ENCODE measurements at places on chromosomes 11 and 22.

GRCh38 chr22:20147237-20147988 is 3.4 kb downstream of the CCDC188 start:
- no peak for DNase-seq

DNA sequence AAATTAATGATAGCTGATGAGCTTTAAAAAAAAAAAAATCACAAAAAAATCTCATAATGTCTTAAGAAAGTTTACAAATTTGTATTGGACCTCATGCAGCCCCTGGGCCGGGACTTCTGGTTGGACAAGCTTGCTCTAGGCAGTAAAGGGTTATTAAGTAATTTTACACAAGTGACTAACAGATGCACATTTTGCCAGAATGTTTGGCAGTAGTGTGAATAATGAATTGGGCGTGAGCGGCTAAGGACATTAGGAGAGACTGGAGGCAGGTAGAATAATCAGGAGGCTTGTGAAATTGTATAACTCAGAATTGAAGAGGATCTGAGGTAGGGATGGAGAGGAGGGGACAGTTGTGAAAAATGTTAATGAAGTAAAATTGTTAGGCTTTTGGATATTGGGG is 77.4 kb downstream of the HIPK3 start:
- DNase-seq = no peak

- no peak for DNase-seq
Observed at GRCh38 chr22:43236411-43237166, 49.7 kb upstream of the TTLL12 start.

GRCh38 chr11:73429121-73429750 is 53.0 kb downstream of the RELT start:
- DNase-seq = no peak

DNA sequence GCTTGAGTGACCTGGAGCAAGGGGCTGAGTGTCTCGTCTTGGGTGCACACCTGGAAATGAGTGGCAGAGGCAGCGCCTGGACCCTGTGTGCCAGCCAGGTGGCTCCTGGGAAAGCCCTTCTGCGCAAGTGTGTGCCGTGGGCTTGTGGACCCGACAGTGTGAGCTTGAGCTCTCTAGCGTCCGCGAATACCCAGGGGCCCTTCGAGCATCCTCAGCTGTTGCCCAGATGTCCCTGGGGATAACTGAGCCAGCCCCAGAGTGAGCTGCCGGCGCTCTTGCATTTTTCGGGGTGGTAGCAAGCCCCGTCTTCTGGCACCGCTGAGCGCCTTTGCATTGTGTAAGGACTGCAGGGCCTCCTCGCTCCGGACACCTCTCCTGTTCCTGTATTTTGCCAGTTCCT is 399.2 kb downstream of the TBC1D22A start:
- DNase-seq = no peak

DNA sequence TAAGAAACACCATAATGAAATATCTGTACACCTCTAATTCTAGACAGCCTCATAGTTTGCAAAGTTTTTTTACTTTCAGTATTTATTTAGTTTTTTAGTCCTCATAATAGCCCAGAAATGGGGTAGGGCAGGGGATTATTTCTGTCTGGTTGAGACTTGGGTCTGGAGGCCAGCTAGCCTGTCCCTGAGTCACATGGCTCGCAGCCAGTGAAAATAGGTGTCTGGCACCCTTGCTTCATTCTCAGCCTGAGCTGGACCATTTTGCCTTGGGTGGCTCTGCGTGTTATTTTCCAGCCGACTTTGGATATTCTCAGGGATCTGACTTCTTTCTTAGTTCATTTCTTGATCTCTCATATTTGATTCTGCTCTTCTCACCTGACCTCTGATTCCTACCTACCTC is 123.9 kb upstream of the NARS2 start:
- no peak for DNase-seq

GRCh38 chr22:20140107-20140445 is 8.5 kb downstream of the ZDHHC8 start:
- no peak for DNase-seq

DNA sequence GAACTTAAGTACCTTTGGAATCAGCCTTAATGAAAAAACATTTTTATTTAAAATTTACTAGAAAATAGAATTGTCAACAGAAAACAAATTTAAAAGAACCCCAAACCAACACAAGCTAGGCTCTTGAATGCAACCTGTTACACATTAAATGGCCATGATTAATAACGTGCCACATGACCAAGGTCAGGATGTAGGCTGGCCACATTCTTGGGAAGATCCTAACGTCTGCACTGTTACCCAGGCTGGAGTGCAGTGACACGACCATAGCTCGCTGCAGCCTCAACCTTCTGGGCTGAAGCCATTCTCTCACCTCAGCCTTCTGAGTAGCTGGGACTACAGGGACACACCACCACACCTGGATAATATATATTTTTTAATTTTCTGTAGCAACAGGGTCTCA is 126.4 kb upstream of the APOA1 start:
- no peak for DNase-seq

- DNase-seq = peak; percentile 9
Observed at GRCh38 chr11:64359712-64360445, 917 bp downstream of the RPS6KA4 start.

DNA sequence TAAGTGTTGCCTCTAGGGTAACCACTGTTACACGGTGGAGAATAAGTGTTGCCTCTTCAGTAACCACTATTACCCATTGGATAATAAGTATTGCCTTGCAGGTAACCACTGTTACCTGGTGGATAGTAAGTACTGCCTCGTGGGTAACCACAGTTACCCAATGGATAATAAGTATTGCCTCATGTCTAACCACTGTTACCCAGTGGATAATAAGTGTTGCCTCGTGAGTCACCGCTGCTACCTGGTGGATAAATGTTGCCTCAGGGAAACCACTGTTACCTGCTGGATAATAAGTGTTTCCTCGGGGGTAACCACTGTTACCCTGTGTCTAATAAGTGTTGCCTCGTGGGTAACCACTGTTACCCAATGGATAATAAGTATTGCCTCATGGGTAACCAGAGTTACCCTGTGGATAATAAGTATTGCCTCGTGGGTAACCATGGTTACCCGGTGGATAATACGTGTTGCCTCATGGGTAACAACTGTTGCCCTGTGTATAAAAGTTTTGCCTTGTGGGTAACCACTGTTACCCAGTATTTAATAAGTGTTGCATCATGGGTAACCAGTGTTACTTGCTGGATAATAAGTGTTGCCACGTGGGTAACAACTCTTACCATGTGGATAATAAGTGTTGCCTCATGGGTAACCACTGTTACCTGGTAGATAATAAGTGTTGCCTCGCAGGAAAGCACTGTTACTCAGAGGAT is 12.3 kb upstream of the NXPE4 start:
- no peak for DNase-seq

DNA sequence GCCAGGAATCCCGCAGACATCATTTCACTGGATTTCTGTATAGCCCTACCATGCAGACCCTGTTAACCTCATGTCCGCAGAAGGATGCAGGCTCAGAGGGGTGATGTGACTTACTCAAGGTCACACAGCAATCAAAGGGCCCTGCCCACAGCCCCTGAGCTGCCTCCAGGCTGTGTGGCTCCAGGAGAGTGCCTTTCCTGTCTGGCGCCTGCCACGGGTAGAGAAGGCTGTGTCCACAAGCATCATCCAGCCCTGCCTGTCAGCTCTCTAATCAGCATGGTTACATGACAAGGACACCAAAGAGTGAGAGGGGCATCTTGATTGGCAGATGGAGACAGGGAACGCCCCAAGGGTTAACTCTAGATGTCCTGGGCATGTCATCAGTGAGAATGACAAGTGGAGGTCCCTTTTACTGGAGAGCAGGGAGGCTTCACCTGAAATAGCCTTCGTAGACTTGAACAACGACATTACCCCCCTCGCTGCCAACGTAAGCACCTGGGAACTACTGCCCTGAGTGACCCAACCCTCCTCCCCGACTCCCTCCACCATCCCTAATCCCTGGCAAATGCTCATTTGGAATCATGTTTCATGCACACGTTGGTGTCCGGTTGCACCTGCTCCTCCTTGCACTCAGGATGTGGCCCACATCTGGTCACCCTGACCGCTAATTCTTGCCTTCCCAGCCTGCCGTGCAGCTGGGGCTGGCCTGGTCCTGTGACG is 6.9 kb downstream of the FGF19 start:
- DNase-seq = no peak

DNA sequence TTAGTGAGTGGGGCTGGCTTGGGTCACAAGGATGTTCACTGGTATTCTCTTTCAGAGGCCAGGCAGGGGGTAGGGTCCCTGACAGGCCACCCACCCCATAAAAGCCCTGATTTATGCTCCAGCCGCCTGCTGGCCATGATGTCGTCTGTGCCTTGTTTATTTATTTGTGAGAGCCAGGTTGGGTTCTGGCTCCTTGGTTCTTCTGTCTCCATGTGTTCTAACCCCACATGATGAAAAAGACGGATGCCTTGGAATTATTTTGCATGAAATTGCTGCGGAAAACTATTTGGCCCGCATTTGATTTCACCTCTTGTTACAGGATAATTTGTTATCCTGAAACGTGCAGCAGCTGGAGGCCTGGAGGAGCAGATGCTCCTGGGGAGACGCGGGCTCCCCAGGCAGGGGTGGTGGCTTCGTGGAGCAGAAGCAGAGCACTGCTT is 46.3 kb upstream of the WNT11 start:
- DNase-seq = no peak

DNA sequence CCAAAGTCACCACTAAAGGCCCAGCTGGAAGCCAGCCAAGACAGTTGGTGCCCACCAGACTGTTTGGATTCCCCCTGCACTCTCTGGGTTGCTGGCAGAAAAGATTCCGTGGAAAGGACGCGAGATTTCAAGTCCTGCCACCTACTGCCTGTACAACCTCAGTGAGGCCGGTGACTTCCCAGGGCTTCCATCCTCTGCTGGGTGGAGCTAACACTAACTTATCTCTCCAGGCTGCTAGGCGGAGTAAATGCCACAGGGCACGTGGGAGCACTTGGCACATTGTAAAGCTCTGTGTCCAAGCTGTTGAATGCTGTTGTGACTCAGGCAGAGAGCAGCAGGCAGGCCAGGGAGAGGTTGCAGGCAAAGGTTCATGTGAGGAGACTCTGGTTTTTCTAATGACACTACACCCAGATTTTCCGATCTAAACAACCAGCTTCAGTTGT is 50.9 kb upstream of the CDON start:
- peak; percentile 16 for DNase-seq

DNA sequence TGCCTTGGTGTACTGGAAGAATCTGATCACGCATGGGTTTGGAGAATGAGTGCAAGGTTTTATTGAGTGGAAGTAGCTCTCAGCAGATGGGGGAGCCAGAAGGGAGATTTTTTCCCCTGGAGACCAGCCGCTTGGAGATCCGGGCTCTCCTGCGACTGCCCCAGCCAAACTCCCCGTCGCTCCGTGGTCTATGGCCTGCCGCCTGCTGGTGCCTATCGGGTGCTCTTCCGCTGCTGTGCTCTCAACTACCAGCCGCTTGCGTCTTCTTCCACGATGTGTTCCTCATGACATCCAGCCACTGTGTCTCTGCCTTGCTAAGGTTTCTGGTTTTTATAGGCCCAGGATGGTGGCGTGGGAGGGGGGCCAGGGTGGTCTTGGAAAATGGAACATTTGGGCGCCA is 145.6 kb upstream of the UBASH3B start:
- no peak for DNase-seq

GRCh38 chr11:36271794-36272407 is 17.3 kb downstream of the COMMD9 start:
- no peak for DNase-seq

- DNase-seq = no peak
Observed at GRCh38 chr22:45966320-45966894, 10.6 kb downstream of the WNT7B start.

- DNase-seq = no peak
Observed at GRCh38 chr11:27239305-27239942, 123.6 kb downstream of the CCDC34 start.

DNA sequence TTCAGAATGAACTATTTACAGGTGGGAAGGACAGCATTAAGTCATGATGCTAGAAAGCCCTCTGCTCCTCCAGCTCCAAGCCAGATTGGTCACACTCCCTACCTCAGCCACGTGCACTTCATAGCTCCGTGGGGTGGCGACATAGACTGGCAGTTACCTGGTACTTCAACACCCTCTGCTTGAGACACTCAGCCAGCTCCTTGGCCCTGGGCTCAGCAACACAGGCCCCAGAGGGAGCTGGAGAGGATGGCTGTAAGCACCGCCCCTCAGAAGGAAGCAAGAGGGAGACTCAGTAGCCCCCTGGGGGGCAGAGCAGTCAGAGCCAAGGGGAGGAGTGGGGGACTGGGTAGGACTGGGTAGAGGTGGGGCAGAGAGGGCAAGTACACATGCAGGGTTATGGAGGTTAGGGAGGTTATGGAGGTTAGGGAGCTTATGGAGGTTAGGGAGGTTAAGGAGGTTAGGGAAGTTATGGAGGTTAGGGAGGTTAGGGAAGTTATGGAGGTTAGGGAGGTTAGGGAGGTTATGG is 102.1 kb upstream of the BID start:
- no peak for DNase-seq

DNA sequence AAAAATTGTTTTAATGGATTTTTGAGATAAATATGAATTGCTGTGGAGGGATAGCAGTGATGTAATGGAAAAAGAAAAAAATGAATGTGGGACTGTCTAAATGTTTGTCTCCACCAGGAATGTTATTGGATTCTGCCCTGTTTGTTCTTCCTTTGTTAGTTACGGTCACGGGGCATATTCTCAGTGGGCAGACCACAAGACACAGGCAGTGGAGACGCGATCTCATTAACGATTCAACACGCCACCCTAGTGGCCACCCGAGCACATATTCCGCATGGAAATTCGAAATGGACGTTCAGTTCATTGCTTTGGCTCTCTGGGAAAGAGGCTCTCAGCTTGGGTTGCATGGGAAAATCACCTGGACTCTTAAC is 151.8 kb upstream of the TTC12 start:
- DNase-seq = peak; percentile 93

DNA sequence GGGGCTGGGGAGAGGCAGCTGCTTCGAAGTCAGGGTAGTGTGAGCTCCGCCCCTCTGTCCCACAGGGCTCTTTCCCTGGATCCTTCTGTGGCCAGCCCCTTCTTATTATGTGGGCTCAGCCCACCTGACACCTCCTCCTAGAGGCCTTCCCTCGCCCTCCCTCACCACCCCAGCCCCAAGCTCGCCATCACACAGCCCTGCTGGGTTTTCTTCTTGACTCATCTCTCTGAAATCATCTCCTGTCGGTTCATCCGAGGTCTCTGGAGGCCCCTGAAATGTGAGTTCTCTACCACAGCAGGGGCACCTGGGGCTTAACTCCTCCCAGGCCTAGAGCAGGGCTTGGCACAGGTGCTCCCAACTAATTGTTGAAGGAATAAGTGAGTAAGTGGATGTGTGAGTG is 65.2 kb downstream of the CACNA1I start:
- DNase-seq = no peak

- no peak for DNase-seq
Observed at GRCh38 chr22:37232140-37232998, 11.7 kb downstream of the RAC2 start.

- no peak for DNase-seq
Observed at GRCh38 chr22:23008896-23009295, 61.4 kb upstream of the GNAZ start.

- DNase-seq = no peak
Observed at GRCh38 chr22:50010676-50011446, 1.7 kb downstream of the IL17REL start.

Measured in pons (tissue), 1 donor.